Activated naive CD4-positive, alpha-beta T cell treated with anti-CD3 and anti-CD28 coated beads, Interleukin-2, amount 50 U/mL, for 72 hours (primary cell): ENCODE measurements at places on chromosomes 1 and 21.

- DNase-seq, result no peak
Measured at GRCh38 chr1:220224033-220224432, 48.2 kb downstream of the RAB3GAP2 start.

- DNase-seq, result no peak
Measured at GRCh38 chr21:34835526-34835925, 166.7 kb downstream of the CLIC6 start.

GRCh38 chr21:35025206-35026152, 23.6 kb downstream of the RUNX1 start:
- DNase-seq, result no peak

DNA sequence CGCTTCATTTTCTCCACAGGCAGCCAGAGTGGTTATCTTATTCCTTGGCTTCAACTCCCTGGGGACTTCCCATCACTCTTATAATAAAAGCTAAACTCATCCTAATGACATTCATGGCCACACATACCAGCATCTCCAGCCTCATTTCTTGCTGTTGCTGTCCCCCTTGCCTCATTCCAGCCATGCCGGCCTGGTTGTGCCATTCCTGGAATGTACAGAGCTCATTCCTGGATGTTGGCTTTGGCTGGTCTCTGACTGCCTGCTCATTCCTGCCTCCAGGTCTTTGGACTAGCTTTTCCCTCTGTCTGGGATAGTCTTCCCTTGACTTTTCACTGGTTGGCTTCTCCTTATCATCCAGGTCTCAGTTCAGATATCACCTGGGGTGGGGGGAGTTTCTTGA, 2.4 kb upstream of the PEF1 start:
- no peak for DNase-seq

- DNase-seq, result no peak
Measured at GRCh38 chr1:156471496-156472490, 28.8 kb downstream of the MEF2D start.

DNA sequence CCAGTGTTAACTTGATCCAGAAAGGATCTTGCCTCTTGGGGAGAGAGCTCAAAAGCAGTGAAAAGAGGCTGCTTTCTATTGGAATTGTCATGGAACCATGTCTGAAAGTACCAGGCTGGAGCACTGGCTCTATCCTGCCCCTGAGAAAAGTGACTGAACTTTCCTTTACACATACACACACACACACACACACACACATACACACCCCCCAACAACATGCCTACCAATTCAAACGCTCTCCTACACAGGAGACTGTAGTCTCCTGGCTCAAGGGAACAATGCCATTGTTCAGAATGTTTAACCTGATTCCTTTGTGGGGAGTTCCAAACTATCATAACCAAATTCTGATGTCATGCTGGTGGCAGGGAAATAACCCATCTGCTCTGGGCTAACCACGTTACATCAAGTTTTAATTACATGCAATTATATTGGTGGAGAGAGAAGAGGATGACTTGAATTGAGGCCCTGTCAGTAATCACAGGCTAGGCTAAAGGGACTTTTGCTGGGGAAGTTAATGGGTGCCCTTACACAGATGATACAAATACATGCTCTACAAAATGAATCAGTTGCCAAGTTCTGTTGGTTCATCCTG, 52.3 kb upstream of the DUSP10 start:
- DNase-seq, result no peak

DNA sequence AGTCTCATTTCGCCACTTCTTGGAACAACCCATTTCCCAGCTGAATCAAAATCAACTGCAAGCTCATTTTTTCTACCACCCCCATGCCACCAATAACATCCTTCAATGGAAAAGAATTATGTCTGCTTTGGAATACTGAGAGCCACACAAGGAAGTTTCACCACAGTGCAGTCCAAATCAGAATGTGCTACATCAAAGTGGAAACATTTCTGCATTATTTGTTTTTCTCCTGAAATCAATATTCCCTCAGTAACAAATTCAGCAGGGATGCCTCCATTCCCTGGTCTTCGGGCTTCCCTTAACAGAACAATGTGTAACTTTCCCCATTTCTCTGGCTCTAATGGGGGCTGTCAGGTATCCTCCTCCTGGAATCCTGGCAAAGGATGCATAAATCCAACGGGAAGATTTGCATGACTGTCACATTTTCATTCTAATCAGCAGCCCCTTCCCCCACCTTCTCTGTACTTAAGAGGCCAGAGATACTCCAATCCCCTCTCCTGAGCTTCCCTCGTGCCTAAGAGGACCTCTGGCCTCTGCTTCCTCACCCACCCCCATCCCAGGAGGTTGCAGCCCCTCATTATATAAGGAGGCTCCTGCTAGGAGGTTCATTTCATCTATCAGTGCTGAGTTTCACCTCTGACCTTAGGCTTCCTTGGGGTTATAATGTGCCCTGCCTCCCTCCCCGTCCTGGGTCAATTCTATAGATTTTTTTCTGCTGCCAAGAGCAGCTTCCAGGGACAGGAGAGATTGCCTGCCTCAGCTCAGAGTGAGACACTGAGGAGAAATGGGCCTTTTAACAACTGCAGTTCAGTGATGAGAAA, 201.1 kb downstream of the OMA1 start:
- no peak for DNase-seq

- peak; percentile 75 for DNase-seq
Measured at GRCh38 chr21:44454747-44455523, at the start of gene LRRC3. Gene LRRC3 (plus strand): TSS chr21:44455510. CDS start chr21:44456645, 1,135 bp downstream.

- no peak for DNase-seq
Measured at GRCh38 chr1:193727850-193728249, 541.4 kb upstream of the B3GALT2 start.

GRCh38 chr1:247376659-247377058, 39.3 kb upstream of the NLRP3 start:
- no peak for DNase-seq

- no peak for DNase-seq
Measured at GRCh38 chr1:154199563-154199879, 6.6 kb downstream of the CFAP141 start.

DNA sequence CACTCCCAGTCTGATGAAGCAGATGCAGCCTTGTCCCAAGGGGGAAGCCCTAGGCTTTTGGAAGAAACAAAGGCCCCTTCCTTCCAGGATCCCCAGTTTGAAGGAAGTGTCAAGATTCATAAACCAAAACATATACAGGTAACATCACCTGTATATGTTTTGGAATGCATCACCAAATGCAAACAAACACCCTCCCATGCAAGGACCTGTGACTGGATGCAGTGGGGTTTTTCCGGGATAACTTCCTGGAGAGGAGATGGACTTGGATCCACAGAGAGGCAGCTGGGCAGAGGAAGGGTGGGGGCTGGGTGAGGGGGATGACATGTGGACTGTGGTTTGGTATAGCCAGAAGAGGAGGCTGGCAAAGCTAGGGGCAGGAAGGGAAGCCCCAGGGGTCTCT, 1.5 kb upstream of the PLA2G2F start:
- no peak for DNase-seq

- DNase-seq, result no peak
Measured at GRCh38 chr21:26136671-26137070, 33.9 kb downstream of the APP start.

DNA sequence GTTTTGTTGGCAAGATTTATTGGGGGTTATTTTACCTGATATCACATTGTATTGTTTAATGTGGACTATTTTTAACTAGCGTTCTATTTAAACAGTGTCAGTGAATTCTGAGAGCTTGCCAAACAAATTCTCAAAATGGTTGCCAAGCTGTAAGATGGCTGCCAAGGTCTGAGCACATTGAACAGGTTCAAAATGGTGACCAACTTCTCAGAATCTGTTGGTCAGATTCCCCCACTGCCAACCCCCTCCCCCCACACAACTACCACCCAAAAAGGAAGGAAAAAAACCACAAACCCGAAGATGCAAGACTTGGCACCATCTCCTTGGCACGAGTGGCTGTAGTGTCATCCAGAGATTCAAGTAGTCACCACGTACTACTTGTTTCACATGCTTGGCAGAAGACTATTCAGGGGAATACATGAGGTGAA, 159.1 kb downstream of the NFIA start:
- DNase-seq, result no peak

DNA sequence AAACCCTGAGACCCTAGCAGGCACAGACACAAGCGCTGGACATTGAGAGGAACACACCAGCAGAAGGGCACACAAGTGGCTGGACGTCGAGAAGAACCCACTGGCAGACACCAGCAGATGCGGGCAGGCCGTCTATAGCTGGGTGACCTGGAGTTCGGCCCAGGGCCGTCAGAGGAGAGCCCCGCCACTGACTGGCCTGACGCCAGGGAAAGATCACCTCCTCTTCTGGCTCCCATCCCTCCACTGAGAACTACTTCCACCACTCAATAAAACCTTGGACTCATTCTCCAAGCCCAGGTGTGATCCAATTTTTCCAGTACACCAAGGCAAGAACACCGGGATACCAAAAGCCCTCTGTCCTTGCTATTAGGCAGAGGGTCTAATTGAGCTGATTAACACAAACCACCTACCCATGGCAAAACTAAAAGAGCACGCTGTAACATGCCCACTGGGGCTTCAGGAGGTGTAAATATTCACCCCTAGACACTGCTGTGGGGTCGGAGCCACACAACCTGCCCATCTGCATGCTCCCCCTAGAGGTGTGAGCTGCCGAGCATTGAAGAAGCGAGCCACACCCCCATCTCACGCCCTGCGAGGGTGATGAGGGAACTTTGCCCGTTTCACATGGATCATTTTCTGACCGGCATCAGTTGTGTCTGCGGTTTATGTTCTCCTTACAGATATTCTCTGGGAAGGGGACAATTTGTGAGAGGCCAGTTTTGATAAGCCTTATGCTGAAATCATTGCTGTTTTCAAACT, 104.8 kb downstream of the HLX start:
- DNase-seq, result no peak

DNA sequence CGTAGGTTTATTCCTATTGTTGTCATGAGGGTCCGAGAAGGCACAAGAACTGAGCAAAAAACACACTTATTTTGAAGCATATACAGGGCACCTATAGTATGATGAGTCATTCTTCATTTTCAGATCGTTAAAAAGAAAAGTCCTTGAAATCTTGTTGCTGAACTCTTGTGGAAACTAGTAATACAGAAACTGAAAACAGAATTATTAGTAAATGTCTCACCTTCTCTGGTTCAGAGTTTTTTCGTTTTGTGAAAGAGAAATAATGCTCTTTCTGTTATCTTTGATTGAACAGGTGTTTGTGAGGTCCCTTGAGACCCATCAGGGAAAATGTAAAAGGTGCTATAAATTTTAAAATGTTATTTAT, 102.0 kb upstream of the COA6 start:
- DNase-seq, result no peak

GRCh38 chr1:57015071-57015470, 49.3 kb upstream of the C8B start:
- no peak for DNase-seq

DNA sequence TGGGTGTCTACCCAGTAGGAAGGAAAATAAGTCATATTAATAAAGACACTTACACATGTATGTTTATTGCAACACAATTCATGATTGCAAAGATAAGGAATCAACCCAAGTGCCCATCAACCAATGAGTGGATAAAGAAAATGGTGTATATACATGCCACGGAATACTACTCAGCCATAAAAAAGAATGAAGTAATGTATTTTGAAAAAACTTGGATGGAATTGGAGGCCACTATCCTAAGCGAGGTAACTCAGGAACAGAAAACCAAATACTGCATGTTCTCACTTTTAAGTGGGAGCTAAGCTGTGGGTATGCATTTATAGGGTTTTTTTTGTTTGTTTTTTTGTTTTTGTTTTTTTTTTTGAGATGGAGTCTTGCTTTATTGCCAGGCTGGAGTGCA, 49.1 kb downstream of the VANGL2 start:
- DNase-seq, result no peak

GRCh38 chr1:19705464-19705863, 40.8 kb downstream of the HTR6 start:
- no peak for DNase-seq

GRCh38 chr21:42127164-42128150, 56.3 kb downstream of the UMODL1 start:
- DNase-seq, result no peak

GRCh38 chr1:37476460-37477197, 2.2 kb downstream of the ZC3H12A start:
- DNase-seq, result no peak

GRCh38 chr1:61462628-61463027, 262.3 kb downstream of the TM2D1 start:
- no peak for DNase-seq

DNA sequence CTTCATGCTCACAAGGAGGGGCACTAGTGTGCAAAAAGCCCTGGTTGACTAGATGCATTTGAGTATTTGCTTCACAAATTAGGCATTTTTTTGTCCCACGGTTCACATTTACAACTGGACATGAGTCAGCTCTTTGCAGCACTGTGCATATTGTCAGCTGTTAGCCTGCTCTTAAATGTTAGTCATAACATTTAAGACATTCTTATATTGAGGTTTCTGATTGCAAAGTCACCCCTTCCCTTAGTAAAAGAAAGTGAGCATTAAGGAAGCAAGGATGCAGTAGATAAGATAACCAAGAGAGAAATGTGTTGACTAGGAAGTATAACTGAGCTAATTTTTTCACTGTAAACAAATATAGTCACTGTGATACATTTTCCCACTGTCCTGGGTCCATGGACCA, 132.6 kb upstream of the CTTNBP2NL start:
- DNase-seq, result no peak

GRCh38 chr21:36229181-36229580, 72.6 kb downstream of the DOP1B start:
- DNase-seq, result no peak

GRCh38 chr1:226608699-226609505, 60.3 kb downstream of the STUM start:
- DNase-seq, result no peak

- DNase-seq, result no peak
Measured at GRCh38 chr1:164618202-164618564, 59.2 kb downstream of the PBX1 start.

- DNase-seq, result no peak
Measured at GRCh38 chr1:47711184-47711847, 273.5 kb downstream of the FOXD2 start.

GRCh38 chr1:19476450-19477190, 8.7 kb downstream of the CAPZB start:
- DNase-seq, result no peak
